ENCODE measurements at places on chromosomes 5 and 9.

DNA sequence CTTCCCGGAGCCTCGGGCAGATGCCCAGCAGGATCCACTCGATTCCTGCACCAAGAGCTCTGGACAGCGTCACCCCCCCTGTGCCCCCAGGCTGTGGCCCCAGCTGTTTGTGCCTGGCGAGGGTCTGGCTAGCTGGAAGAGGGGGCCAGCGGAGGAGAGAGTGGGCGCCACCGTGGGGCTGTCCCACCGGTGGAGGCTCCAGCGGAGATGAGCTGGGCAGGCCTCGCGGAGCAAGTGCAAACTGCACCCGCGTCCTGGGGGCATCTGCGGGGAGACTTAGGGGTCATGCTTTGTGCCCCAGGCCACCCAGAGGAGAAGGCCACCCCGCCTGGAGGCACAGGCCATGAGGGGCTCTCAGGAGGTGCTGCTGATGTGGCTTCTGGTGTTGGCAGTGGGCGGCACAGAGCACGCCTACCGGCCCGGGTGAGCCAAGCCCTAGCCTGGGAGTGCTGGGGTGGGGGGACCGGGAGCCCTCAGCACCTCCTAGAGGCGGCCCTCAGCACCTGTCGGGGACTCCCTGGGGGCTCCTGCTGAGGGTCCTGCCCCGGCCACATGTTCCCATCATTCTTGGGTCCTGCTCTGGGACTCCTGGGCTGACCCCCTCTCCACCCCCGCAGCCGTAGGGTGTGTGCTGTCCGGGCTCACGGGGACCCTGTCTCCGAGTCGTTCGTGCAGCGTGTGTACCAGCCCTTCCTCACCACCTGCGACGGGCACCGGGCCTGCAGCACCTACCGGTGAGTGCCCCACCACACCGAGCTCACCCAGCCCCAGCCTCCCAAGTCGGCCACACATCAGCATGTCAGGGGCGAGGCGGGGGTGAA, 5.4 kb downstream of the EGFL7 start:
- no peak for DNase-seq

DNA sequence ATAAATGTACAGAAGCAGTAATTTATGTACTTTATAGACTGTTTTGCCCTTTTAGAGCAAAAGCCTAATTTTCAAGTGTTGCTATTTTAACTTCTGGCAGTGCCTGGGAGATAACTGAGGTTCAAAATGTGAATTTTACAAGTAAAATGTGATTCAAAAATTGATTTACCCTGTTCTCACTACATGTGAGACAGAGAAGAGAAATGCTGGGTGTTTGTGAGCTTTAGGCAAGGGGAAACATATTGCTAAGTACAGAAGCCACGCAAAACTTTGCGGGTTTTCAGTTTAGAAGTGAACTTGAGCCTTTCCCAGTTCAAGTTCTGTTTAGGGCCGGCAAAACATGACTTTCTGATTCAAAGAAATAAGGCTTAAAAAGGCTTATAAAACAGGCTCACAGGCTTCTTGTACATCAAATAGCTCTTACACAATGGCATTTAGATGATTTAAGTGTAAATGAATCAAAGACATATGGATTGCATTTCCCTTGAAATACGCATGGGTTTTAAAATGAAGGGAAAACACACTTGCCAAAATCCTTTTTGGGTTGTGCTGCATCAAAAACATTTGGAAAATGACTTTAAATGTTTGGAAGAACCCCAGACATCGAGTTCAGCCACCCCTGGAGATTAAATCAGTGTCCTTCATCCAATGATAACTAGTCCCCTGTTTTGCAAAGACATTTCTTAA, 370.8 kb upstream of the MEF2C start:
- DNase-seq: no peak

- no peak for DNase-seq
Measured at GRCh38 chr5:23631302-23632045, 124.1 kb downstream of the PRDM9 start.

- DNase-seq: no peak
Measured at GRCh38 chr5:172854451-172854871, 20.4 kb downstream of the ERGIC1 start.

DNA sequence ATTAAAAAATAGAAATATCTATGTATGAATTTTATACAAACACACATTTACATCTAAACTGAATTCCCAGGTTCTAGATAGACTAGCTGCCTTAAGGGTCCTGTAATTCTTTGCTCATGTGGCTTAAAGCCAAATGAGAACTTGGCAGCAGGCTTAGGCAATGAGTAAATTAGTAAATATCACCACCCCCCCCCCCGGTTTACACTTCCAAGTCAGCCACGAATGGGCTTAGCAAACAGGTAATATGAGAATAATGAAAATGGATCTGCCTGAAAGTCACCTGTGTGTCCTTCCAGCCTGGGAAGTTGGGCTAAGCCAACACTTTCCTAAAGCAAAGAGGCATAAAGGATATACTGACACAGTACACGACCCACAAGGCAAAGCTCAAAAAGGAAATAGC, 108.6 kb downstream of the KLHL3 start:
- DNase-seq: no peak

Data from hematopoietic multipotent progenitor cell treated with erythropoietin and hydrocortisone succinate and interleukin-3 and kit ligand, for 15 days (in vitro differentiated cells).